ENCODE measurements at places on chromosomes 1 and 21.

- no peak for DNase-seq
These were observed 26.1 kb upstream of the FHAD1 start for GRCh38 chr1:15220825-15221431.

GRCh38 chr1:117630423-117630998 lies 24.7 kb downstream of the TENT5C start:
- no peak for DNase-seq

DNA sequence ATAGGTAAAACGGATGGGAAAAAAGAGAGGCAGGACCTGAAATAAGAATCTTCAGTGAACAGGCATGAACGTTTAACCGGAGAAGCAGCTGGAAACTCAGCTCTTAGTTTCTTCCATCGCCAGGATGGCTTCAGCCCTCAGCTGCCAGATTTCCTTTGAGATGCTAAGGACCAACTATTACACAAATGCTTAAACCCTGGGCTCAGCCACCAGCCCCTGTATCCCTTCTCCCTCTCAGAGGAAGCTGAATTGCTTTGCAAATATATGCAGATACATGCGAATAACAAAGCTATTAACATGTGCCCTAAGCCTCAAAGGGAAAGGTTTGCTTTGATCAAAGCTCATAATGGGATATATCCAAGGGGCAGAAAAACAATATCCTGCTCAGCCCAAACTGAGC lies 515.1 kb downstream of the OMA1 start:
- no peak for DNase-seq

GRCh38 chr1:154442006-154442740 lies 37.0 kb downstream of the IL6R start:
- DNase-seq: no peak

- DNase-seq: peak; percentile 14
These were observed 21.6 kb downstream of the RAVER2 start for GRCh38 chr1:64766429-64766828.

GRCh38 chr21:18443701-18444100 lies 40.1 kb upstream of the TMPRSS15 start:
- no peak for DNase-seq

DNA sequence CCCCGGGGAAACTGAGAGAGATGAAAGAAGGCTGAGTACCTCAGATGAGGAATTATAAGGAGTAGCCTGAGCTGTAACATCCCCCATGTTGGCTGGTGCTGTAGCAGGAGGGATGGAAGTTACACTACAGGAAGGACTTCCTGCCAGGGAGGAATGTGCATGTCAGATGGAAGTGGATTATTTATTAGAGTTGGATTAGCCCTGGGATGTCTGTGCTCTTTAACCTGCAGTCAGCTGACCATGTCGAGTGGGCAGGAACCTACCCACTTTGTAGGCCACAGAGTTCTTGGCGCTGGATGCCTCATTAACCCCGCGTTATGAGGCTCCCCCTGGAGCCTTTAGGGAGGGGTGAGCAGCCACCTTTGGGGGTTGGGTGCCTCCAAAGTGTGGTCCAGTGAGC lies 757 bp upstream of the SEMA4A start:
- DNase-seq: peak; percentile 57

GRCh38 chr1:184866991-184867788 lies 107.1 kb downstream of the NIBAN1 start:
- DNase-seq: peak; percentile 96

DNA sequence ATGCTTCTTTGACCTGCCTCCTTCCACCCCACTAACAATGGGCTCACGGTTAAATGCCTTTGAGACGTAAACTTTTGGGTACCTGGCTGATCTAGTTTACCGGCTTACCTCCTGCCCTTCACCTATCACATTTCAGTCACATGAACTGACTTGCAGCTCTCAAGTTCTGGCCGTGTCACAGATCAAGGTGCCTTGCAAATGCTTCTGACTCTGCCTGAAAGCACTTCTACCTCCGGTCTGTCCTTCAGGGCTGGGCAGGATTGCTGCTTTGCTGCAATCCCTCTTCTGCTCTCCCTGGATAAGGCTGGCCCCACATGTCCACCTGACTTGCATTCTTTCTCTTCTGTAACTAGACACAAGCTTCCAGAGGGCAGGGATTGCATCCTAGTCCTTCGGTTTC lies 69.0 kb downstream of the GRIK1 start:
- no peak for DNase-seq

DNA sequence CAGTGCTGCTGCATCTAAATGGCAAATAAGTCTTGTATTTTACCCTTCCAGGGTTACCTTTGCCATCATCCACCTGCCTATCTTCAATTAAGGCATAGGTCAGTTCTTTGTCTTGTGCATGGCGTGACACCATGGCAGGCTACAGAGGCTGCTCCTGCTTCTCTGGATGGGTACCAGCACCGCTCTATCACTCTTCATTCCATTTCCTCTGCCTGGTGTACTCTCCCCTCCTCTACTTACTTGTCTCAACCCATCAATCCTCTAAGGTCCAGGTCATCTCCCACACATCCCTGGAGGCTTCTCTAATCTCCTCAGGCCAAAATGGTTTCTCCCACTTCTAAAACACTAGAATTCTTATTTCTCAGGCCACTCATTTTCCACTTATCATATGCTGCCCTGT lies 257.5 kb downstream of the BARHL2 start:
- DNase-seq: no peak
